ENCODE measurements at places on chromosomes 4 and X.

DNA sequence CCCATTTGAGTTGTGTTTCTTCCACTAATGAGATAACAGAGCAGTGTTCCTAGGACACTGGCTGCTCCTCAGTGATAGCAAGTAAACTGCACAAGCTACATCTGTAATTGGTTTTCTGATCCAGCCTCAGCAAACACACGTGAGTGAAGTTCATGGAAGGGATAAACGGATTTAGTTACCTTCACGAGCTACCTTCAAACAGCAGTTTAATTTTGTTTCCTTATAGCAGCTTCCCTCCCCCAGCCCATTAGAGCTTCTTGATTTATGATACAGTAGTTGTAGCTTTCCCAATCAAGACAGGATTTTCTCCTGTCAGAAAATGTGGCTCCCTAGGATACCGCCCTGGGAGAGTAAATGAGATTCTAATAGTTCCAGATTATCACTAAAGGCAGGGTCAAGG lies 634.2 kb upstream of the FAT1 start:
- no peak for DNase-seq

DNA sequence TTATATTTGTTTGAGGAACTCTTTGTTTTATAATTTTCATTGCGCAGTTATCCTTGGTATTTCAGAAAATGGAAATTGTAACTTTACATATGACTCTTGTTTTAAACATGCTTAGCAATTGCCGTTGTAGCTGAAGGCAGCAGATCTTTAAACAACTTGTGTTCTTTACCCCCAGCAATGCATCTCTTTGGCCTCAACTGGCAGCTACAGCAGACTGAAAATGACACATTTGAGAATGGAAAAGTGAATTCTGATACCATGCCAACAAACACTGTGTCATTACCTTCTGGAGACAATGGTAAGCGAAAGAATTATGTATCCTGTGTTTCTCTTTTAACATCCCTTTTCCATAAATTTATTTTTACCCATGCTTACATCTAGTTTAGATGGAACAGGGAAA lies 263.6 kb downstream of the DCTD start:
- no peak for DNase-seq

DNA sequence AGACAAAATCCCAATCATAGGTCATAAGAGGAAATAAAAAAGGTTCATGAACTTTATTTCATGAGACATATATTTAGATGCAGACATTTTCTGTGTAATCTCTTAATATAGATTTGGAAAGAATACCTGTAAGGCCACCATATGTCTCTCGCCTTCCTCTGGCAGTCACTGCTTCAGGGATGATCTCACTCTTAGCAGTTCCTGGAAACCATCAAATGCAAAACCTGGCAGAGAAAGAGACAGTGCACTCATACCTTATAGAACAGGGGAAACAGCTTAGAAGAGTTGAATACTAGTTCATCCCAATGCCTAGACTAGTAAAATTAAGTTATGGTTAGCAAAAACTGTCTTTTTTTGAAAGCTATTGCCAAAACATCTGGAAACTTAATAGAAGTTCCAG lies 243.3 kb downstream of the GASK1B start:
- no peak for DNase-seq

- no peak for DNase-seq
These were observed 22.4 kb downstream of the SH3TC1 start for GRCh38 chr4:8221476-8221875.

DNA sequence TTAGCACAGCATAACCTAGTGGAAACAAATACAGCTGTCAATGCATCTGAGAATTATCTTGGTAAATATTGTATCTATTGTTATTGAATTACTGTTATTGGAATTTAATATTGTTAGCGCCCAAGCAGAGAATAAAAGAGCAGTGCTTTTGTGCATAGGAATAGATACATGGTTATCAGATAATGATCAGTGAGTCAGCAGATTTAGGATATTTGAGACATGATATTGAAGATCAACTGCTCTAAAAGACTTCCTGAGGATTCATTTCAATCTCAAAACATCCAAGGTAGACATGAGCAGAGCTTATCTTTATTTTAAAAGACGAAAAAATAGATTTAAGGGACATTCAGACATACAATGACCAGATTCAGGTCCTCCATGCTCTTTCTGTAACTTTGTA lies 10.6 kb upstream of the H2AZ1 start:
- DNase-seq: no peak

DNA sequence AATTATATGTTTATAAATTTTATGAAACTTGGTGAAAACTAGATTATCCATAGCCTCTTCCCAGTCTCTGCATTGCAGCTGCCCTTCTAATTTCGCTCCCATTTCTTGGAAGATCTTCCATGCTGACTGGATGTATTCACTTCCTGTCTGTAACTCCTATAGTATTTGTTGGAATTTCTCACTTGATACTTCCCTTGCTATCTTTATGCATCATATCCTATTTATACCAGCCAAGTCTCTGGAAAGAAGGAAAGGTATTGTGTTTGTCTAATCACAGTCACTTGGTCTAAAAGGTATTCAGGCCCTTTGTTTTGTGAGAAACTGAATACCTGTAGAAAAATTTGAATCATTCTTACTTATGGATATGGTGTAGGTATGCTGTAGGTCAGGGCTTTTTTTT lies 870.9 kb upstream of the FRG1 start:
- DNase-seq: no peak

DNA sequence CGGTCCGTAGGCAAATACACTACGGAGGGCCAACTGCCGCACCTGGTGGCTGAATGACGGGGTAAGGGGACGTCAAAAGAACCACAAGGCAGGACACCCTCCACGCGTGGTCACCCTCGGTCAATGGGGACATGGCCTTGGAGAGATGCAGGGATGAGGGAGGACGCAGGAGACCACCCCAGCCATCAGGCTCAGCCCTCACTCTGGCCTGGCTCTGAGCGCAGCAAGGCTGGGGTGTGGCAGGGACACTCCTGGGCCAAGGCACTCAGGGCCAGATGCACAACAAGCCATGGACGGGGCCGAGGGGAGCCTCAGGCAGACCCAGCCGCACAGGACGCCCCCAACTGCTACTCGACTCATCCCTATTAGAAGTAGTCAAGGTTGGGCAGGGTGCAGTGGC lies 36.5 kb downstream of the GAK start:
- no peak for DNase-seq

GRCh38 chr4:38169524-38169923 lies 209.3 kb downstream of the PTTG2 start:
- no peak for DNase-seq

DNA sequence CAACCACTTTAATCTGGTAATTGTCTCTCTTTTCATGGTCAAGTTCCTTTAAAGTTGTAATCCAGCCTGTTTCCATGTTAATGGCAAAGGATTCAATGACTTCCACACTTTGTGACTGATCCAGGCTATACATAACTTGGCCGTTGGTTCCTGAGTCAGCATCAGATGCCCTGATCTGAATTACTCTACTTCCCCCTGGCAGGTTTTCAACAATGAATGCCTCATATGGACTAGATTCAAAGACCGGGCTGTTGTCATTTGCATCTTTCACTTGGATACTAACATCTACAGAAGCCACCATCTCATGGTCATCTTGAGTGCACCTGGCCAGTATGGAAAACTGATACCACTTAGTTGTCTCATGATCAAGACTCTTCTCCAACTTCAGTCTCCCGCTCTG lies 62.6 kb upstream of the MTNR1A start:
- no peak for DNase-seq

All from T-helper 2 cell treated with Interferon-gamma antibody and Interleukin-4, amounts not matched to agents 5 μg/mL and 100 μg/mL, for 36 hours (primary cell).